ENCODE measurements at places on chromosomes 11 and 22. TPM values are rescaled to one million over a fixed set of nuclear protein-coding genes. Genes with fewer than 3 reads are reported as not detected.

- H3K4me3 ChIP-seq, result no peak overlapping the region
- no peaks in the 10 kb centered on the region for H3K4me1 ChIP-seq
- no peaks in the 10 kb centered on the region for H3K27me3 ChIP-seq
Measured at GRCh38 chr22:16917144-16918003, 90.6 kb downstream of the GAB4 start.

GRCh38 chr11:119100246-119100970 is 1.2 kb downstream of the DPAGT1 start:
- H3K27me3 ChIP-seq, result no peaks in the 10 kb centered on the region
- peaks cover 14% of the 10 kb centered on the region for H3K4me1 ChIP-seq
- peak overlapping the region; percentile 87 for H3K4me3 ChIP-seq
- no peak overlapping the region for H3K27ac ChIP-seq

DNA sequence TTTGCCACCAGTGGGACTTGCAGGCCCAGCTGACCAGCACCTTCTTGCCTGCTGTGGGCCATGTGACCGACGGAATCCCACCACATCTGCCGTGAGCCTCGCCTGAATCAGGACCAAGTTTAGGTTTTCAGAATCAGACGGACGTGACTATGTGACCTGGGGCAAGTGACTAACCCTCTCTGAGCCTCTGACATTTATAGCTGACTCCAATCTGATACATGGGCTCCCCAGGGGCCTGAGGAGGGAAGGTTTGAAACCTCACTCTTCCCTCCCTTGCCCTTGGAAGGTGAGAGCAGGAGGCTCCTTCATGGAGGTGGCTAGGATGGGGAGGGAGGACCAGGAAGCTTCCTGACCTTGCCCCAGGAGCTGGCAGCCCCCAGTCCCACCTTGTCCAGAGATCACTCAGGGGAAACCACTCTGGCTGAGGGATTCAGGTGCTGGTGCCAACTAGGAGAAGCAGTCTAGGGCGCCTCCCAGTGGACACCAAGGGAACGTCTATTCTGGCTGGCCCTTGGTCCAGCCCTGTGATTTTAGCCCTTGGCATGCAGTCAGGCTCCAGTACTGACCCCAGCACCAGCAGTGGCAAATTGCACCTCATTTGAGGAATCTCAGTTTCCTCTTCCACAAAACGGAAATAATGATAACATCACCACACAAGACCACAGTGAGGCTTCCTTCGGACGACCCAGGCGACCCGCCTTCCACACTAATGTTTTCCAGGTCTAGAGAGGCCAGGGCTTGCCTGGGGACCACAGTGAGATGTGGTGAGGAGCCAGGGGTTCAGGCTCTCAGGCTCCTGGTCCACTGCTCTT is 47.2 kb upstream of the SYT7 start:
- H3K27me3 ChIP-seq, result no peaks in the 10 kb centered on the region
- H3K36me3 ChIP-seq, result no peaks in the 10 kb centered on the region
- H3K4me3 ChIP-seq, result no peak overlapping the region
- no peaks in the 10 kb centered on the region for H3K4me1 ChIP-seq
- peak; percentile 39 for DNase-seq

CCDC15 gene
- total RNA-seq, result 2.7 TPM
